ENCODE measurements at places on chromosomes 11 and 22.
A peak's percentile ranks its signal among the peaks of the same experiment; 100 is the strongest.

DNA sequence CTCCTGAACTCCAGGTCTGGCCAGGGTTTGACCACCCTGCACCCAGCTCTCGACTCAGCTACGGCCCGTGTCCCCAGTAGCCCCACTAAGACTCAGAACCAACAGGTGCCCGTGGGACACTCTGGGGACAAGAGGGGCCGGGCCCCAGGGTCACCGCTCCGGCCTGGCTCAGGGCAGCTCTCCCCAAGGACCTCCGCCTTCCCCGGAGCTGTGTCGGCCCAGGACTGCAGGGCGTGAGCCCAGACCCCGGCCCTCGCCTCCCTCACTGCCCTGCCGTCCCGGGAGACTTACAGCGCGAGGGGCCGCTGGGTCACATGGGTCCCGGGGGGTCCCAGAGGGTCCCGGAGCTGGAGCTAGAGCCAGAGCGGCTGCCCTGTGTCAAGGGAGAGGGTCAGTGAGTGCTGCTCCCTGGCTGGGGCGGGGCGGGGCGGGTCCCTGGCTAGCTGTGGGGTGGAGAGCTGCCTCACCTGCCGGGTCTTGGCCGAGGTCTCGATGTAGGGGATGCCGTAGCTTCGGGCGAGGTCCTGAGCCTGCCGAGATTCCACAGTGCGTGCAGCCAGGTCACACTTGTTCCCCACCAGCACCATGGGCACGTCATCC, 2.3 kb downstream of the HRAS start:
- no peak for DNase-seq

- DNase-seq: no peak
Observed at GRCh38 chr11:118148240-118148639, 4.4 kb downstream of the SCN4B start.

DNA sequence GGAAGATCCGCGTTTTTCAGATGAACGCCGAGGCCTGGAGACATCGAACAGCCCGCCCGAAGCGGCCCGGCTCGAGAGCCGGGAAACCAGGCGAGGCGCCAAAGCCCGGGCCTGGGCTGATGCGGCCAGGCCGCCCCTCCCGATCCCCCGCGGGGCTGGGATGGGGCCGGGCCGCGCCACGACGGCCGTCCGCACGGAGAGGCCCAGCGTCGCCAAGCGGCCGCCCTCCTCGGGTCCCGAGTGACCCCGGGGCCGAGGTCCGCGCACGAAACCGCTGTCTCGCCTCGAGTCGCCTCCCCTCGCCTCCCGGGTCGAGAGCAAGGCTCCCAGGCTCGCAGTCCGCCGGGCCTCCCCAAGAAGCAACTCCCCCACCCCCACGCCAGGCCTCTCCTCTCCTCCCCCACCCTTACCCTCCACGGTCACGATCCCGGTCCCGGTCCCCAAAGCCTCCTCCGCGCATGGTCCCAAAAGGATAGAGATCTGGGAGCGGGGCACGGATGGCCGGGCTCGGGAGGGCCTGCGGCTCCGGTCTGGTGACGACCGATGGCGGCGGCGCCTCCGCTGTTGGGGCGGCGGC, 482 bp downstream of the DDX17 start:
- peak; percentile 48 for DNase-seq

DNA sequence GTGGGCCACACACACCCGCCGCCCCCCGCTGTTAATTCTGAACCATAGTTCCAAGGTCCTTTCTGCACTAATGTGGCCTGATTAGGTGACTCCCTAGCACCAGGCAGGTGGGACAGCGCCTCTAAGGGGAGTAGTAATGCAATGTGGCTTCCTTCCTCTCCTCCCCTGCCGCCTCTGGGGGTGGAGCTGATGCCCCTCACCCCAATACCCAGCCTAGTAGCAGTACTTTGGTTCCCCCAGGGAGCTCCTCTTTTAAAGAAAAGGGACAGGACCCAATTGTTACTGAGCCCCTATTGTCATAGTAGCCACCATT, 14.4 kb downstream of the RTN4RL2 start:
- DNase-seq: no peak

- no peak for DNase-seq
Observed at GRCh38 chr11:11267312-11267711, 85.7 kb downstream of the CSNK2A3 start.

DNA sequence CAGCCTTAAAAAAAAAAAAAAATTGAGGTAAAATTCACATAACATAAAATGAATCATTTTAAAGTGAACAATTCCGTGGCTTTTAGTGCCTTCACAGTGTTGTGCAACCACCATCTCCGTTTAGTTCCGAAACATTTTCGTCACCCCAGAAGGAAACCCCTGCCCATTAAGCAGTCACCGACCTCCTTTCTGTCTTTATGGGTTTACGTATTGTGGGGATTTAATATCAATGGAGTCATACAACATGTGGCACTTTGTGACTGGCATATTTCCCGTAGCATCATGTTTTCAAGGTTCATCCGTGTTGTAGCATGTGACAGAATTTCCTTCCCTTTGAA, 65.5 kb downstream of the BCR start:
- DNase-seq: no peak

DNA sequence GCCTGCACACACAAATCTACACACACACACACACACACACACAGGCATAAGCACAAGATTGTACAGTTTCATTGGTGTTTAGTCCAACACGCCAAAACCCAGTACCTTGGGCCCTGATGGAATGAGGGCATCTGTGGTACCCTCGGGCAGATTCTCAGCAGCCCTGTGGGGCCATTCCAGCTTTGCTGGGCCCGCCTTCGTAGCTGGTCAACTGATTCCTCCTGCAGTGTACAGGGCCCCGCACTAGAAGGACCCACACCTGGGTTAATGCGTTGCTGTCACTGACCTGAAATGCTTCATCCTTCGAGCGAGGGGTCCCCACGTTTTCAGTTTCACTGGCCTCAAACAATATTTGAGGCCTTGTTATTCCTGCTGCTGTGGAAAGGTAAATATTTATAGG, 731.2 kb downstream of the BRD1 start:
- no peak for DNase-seq

Data from activated CD8-positive, alpha-beta memory T cell treated with anti-CD3 and anti-CD28 coated beads for 48 hours (primary cell).